ENCODE measurements at places on chromosomes 1 and 21. TPM values are rescaled to one million over a fixed set of nuclear protein-coding genes. Genes with fewer than 3 reads are reported as not detected.

DNA sequence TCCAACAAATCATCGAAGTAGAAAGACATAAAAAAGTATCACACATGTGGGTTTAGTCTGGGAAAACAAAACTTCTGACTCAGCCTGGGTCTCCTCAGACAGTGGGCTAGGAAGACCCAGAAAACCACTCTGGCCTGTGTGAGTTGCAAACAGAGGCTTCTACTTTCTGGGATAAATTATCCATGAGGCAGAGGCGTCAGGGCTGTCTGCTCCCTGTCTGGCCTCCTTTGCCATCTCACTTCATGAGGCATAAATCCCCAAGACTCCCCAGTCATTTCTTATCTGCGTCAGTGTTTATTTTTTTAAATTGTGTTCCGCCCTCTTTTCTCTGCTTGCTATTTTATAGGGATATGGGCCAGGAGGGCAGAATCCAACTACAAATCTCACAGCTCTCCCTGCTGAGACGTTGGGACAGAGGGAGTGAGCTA, 80.6 kb upstream of the TRABD2B start:
- DNase-seq = no peak

GRCh38 chr1:14912839-14913481, 240.6 kb upstream of the TMEM51 start:
- no peak for DNase-seq

DNA sequence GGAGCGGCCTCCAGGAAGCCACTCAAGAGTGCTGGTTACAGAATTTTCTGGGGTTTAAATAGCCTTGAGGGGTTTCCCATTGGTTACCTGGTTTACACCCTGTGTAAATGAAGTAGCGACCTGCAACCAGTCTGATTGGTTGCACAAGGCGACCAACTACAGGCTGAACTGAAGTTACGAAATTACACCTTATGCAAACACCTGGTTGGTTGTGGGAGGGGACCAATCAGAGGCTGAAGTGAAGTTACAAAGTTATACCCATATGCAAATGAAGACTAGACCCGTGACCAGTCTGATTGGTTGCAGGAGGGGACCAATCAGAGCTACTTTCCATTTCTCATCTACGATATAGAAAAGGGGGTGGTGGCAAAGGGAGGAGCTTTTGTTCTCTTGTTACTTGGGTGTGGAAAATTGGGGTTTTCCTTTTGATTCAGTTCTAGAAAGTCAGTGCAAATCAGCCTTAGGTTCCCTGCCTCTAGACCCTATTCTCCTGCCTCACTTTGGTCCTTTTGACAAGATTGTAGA, 22.2 kb upstream of the C1orf174 start:
- DNase-seq = no peak

DNA sequence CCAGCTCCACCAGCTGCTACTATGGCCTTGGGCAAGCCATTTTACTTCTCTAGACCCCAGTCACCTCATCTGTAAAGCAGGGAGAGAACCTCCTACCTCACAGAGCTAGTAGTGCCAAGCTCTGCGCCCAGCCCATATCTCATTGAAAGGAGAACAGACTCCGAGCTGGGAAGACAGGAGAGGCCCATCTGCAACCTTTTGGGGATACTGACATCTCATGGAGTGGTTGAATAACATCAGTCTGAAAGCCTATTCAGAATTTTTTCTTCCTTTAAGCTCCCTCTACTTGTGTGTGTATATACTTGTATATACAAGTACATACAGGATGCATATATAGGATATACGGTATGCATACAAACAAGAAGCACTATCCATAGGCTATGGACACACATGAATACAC, 279.5 kb upstream of the POU3F1 start:
- DNase-seq = no peak

- DNase-seq = peak; percentile 91
Measured at GRCh38 chr1:9892563-9893528, 17.2 kb downstream of the CTNNBIP1 start.

DNA sequence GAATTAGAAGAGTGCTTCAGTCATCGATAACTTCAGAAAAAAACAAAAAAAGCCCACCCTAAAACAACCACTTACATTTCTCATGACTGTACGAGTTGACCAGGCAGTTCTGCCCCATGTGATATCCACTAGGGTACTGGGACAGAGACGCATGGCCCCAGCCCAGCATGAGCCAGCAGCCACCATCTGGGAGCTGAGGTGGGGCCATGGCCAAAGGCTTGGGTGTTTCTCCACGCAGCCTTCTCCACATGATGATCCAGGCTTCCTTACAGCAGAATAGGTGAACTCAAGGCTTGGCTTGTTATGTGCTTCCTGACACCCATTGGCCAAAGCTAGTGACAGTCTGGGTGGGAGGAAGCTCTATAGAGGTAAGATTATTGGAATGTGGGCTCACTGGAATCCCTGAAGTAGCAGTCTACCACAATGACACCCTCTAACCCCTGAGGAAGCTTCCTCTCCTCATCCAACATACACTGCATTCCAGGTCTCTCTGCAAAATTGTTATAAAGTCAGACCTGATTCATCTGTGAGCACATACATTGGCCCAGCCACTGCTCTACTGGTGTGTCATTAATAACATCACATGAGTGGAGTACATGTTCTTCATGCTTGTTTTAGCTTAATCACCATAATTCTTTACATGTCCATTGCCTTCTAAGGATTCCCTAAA, 66.3 kb upstream of the NTPCR start:
- no peak for DNase-seq

DNA sequence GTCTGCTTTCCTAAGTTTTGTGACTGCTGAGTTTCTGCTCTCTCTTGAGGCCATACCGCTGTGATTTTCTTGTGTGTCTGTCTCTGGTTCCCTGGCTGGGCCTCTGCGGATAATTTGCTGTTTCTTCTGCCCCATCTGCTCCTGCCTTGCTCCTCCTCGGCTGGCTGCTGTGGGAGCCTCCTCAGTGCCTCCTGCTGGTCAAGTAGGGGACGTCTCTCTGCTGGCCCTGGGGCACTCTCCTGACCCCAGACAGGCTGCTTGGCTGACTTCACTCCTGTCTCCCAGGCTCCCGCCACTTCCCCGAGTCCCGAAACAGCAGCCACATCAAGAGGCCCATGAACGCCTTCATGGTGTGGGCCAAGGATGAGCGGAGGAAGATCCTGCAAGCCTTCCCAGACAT, 28.5 kb downstream of the ETNK2 start:
- no peak for DNase-seq

GRCh38 chr1:193476748-193477147, 290.3 kb upstream of the B3GALT2 start:
- no peak for DNase-seq

- DNase-seq = no peak
Measured at GRCh38 chr1:168617974-168618750, 41.8 kb downstream of the XCL1 start.

DNA sequence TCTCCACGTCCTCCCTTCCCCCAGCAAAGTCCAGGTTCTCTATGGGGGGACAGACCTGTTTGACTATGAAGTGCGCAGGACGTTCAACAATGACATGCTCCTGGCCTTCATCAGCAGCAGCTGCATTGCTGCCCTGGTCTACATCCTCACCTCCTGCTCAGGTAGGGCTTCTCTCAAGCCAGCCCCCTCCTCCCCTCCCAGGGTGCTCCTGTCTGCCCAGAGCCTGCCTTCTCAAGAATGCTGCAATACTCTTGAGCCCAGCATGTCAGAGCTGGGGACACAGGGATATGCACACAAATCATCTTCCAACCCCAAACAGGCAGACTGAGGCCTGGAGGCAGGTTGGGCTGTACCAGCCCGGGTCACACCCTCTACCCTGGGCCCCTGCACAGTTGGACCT, 35.4 kb downstream of the DISP3 start:
- DNase-seq = no peak

- peak; percentile 93 for DNase-seq
Measured at GRCh38 chr1:230849451-230850224, 18.7 kb downstream of the C1orf198 start.

DNA sequence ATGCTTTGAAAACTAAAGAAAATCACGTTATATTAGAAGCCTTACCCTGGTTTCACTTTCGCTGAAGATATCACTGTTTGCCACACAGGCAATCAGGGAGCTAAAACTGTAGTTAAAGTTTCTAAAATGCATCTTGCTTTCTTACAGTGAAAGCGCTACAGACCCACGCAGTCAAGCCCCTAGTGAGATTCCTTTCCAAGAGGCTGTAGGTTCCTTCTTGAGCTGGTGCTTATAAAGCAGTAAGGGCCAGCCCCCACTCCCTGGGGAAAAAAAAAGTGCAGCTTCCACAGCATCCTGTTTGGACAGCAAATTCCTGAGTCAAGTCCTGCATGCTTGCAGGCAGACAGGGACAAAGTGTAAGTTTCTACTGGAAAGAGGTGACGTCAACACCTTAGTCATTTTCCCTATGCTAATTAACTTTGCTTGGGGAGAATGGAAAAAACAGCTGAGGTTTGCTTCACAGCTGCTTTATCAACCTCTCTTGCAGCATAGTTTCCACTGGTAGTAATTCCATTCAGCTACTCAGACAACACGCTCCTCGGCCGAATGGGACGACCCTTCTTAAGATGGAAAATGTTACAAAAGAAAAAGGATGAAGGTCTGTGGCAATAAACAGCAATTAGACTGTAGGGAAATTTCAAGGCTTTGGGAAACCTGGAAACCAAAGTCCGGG, 14.7 kb upstream of the KCNE1 start:
- DNase-seq = peak; percentile 100

DNA sequence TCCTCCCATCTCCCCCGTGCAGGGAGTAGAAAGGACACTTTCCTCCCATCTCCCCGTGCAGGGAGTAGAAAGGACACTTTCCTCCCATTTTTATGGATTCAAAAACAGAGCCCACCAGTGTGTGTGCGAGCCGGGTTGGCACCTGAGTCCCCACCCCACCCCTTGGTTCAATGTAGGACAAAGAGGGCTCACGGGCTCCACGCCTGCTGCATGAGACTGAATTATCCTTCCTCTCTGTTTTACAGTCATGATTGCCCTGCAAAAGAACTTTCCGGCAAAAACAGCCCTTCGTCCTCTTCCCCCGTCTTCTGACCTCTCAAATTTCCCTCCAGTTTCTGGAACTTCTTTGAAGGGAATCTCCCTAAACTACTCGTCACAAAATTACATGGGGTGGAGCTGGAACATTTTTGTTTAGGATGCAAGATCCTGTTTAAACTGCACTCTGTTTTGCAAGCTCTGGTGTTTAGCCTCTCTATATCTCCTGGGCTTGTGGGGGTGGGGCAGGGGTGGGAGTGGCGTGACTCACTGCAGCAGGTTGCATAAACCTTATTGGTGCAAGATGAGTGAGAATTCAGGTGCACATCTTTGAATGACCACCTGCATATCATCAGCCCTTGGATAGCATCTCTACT, 99.8 kb downstream of the PSMG1 start:
- peak; percentile 56 for DNase-seq

DNA sequence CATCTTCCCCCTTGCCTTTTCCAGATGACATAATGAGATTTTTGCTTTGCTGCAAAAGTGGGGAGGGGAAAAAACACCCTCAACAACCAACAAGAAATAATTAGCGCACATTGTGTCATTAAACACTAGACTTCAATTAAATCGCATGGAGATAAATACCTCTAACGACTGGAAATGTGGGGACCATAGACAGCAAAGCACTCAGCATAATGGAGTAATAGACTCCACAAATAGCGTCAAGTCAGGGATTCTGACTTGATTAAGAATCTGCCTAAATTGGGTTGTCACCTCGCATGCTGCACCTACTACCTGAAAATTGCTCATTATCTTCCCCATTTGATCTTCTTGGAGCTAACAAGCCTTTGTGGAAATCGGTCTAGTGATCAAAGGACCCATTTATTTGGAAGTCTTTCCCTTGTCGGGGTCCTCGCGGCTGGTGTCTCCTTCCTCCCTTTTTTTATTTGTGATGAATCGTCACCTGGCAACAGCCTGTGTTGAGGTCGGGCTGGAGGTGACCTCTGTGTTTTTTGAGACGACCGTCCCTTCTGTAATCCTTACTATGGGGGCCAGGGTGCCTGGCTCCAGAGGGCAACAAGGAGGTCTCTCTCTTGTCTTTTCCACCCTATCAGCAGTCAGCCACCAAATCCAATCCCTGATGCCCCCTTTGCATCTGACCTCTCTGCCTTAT, 75.3 kb upstream of the IGSF21 start:
- DNase-seq = no peak

DNA sequence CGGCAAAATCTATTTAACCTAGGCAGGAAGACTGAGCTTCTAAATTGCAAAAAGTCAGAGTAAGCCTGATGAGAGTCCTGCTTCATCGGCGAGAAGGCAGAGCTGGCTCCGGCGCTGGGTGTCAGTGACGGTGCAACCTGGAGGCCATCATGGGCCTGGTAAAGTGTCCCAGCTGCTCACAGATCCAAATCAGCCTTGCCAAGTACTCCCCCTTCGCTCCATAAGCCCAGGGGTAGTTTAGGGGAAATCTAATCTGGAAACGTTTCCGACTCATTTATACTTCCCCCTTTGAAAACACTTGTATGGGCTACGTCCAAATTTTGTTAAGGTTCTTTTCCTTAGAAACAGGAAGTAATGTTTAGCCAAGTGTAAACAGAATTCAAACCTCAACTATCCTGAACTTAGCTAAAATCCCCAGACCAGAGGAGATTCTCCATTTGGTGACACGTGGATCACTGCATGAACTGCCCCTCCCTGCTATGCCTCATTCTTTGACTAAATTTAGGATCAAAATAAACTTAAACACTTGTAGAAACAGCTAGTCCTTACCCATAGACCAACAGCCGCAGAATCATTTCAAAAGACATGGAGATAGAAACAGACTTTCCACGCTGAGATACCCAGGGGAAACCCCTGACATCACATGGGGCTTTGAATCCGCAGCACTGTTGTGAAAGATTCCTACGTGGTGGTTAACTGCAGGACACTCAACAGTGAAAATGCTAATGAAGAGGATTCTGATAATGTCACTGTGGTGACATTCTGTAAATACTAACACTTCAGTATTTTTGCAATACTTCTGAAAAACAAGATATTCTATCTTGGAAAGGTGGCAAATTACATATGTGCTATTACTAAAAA, 172.7 kb downstream of the TGFBR3 start:
- DNase-seq = peak; percentile 77

- DNase-seq = no peak
Measured at GRCh38 chr1:245108909-245109308, 45.9 kb upstream of the KIF26B start.

DNA sequence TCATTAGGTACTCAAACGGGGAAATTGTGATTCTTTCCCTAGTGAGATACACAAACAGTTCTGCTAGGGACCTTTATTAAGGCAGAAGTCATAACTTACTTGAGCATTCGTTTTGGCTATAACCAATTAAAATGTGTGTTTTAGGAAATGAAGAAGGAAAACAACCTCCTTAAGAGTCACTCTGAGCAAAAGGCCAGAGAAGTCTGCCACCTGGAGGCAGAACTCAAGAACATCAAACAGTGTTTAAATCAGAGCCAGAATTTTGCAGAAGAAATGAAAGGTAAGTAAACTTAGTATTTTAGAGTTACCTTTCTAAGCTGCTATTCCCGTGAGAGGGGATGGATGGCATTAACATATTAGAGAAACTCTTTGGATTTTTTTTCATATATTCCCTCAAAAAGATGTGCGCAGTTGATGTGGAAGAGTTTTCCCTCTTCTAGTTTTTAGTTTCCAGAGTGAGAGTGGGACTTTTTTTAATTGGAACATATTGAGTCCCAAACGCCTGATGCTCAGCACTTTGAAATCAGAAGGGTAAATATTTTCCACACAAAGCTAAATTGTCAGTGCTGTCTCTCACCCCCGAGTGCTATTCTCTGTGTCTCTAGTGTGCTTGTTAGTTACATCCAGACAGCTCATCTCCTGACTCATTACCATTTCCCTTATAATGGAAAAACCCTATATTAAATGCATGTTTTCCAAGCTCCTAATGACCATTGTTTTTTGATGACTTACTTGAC, 34.9 kb downstream of the CENPF start:
- DNase-seq = peak; percentile 75

The TXNIP gene
- 204 TPM for polyA plus RNA-seq

The IL22RA1 gene
- 0.06 TPM for polyA plus RNA-seq

The CYP4B1 gene
- not detected for polyA plus RNA-seq

The MROH7 gene
- polyA plus RNA-seq = not detected

The DIRAS3 gene
- polyA plus RNA-seq = 2.9 TPM

The MYBPH gene
- polyA plus RNA-seq = 5.5 TPM
